Activated T-cell treated with anti-CD3 and anti-CD28 coated beads, Interleukin-2, amount 50 U/mL, for 24 hours (primary cell): ENCODE measurements at places on chromosomes 1 and 21.

DNA sequence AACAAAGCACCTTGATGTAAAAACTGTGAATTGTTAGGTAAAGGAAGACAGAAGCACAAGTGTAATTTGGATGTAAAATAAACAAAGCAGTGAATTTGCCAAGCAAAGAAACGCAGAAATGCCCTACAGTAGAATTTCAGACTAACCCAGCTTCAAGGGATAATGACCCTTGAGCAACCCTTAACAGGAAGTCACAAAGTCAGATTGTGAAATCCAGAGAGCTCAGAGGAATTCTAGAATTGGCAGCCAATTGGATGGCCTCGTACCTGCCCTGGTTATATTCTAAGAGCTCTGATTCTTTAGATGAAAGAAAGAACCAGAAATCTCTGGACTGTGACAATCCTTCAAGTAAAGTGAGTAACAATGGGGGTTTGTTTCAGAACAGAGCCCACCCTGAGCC, 152.7 kb upstream of the CHRM3 start:
- H3K27ac ChIP-seq = no peak overlapping the region
- no peaks in the 10 kb centered on the region for H3K27me3 ChIP-seq
- DNase-seq = no peak
- H3K36me3 ChIP-seq = no peaks in the 10 kb centered on the region
- no peak overlapping the region for H3K4me3 ChIP-seq

DNA sequence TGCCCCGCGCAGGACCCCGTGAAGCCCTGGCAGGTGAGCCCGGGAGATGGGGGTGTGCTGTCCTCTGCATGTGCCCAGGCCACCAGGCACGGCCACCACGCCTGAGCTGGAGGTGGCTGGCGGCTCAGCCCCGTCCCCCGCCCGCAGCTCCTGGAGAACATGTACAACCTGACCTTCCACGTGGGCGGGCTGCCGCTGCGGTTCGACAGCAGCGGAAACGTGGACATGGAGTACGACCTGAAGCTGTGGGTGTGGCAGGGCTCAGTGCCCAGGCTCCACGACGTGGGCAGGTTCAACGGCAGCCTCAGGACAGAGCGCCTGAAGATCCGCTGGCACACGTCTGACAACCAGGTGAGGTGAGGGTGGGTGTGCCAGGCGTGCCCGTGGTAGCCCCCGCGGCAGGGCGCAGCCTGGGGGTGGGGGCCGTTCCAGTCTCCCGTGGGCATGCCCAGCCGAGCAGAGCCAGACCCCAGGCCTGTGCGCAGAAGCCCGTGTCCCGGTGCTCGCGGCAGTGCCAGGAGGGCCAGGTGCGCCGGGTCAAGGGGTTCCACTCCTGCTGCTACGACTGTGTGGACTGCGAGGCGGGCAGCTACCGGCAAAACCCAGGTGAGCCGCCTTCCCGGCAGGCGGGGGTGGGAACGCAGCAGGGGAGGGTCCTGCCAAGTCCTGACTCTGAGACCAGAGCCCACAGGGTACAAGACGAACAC, 1.8 kb downstream of the TAS1R3 start:
- no peak overlapping the region for H3K27ac ChIP-seq
- H3K36me3 ChIP-seq = peaks cover 12% of the 10 kb centered on the region
- no peak overlapping the region for H3K4me3 ChIP-seq

DNA sequence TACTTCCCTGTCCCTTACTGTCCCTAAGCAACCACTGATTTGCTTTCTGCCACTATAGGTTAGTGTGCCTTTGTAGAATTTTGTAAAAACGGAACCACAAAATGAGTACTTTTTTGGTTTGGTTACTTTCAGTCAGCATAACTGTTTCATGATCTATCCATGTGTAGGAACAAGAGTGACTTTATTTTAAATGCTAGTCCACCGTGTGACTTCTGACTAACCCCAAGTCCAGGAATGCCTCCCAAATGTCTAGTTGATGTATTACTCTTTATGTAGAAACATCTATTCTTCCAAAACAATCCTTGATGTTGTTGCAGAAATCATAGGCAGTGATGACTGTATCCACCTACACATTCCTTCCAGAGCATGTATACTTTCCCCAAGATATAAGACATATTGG, 21.3 kb downstream of the ATPAF1 start:
- peaks cover 71% of the 10 kb centered on the region for H3K36me3 ChIP-seq
- no peak for DNase-seq
- no peak overlapping the region for H3K4me3 ChIP-seq
- no peak overlapping the region for H3K27ac ChIP-seq
- peaks cover 11% of the 10 kb centered on the region for H3K4me1 ChIP-seq
- no peaks in the 10 kb centered on the region for H3K27me3 ChIP-seq

DNA sequence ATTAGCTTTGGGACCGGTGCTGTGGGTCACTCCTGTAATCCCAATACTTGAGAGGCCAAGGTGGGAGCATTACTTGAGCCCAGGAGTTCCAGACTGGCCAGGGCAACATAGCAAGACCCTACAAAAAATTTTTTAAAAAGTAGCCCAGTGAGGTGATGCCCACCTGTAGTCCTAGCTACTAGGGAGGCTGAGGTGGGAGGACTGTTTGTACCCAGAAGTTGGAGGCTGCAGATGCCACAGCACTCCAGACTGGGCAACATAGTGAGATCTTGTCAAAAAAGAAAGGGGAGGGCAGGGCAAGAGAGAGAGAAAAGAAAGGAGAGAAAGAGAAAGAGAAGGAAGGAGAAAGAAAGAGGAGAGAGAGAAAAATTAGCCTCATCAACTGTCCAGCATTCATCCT, 6.3 kb downstream of the ITSN1 start:
- H3K4me1 ChIP-seq = peaks cover 3% of the 10 kb centered on the region
- no peak overlapping the region for H3K4me3 ChIP-seq
- no peaks in the 10 kb centered on the region for H3K36me3 ChIP-seq
- H3K27me3 ChIP-seq = peaks cover 16% of the 10 kb centered on the region
- no peak overlapping the region for H3K27ac ChIP-seq
- no peak for DNase-seq

- peaks cover 20% of the 10 kb centered on the region for H3K36me3 ChIP-seq
- no peak overlapping the region for H3K4me3 ChIP-seq
- no peaks in the 10 kb centered on the region for H3K27me3 ChIP-seq
- peaks cover 46% of the 10 kb centered on the region for H3K4me1 ChIP-seq
- DNase-seq = no peak
Measured at GRCh38 chr1:165852871-165853270, 25.5 kb downstream of the UCK2 start.

DNA sequence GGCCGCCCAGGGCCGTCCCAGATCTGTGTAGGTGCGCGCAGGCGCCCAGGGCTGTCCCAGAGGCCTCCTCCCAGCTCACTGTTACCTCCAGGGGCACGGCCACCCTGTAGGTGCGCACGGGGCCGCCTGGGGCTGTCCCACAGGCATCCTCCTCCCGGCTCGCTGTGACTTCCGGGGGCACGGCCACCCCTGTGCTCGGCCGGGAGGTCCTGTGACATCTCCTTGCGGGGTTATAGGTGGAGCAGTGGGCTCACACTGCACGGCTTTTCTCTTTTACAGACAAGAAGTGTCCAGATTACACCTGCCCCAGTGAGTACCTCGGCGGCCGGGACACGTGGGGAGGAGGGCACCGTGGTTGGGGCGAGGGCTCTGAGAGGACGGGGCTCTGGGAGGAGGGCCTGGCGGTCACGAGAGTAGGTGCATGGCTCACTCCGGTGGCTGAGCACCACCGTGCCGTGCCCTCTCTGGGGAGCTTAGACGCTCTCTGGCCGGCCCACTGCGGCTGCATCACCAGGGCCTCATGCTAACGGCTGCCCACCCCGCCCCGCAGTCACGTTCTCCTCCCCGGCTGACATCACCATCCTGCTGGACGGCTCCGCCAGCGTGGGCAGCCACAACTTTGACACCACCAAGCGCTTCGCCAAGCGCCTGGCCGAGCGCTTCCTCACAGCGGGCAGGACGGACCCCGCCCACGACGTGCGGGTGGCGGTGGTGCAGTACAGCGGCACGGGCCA, 21.4 kb downstream of the COL6A1 start:
- peak; percentile 14 for DNase-seq
- no peaks in the 10 kb centered on the region for H3K4me1 ChIP-seq
- H3K27ac ChIP-seq = no peak overlapping the region
- no peaks in the 10 kb centered on the region for H3K36me3 ChIP-seq
- H3K4me3 ChIP-seq = no peak overlapping the region
